ENCODE measurements at places on chromosomes 2 and 18. TPM values are rescaled to one million over a fixed set of nuclear protein-coding genes. Genes with fewer than 3 reads are reported as not detected.

DNA sequence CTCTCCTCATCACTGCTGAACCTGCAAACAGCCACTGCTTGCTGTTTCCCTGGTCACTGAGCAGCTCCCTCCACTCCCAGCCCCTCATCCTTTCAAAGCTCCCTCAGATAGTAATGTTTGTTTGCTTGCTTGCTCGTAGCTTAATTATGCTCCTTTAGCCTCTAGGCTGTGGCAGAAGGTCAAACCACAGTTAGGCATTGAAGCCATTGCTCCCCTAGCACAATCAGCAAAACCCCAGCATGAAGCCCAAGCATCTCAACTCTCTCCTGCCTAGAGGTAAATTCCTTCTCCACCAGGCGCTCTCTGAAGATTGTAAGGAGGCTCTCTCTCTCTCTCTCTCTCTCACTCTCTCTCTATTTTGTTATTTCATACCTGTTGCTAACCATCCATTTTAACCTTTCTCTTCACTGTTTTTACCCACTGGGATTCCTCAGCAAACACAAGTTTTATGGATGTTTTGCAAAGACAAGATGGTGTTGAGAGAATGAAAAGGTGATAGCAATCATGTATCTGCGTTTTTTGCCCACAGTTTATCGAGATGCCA lies 135.9 kb upstream of the HNRNPA3 start:
- DNase-seq = no peak

- DNase-seq = peak; percentile 73
Measured at GRCh38 chr2:3651691-3652648, 6.0 kb upstream of the ALLC start.

Gene GRHL1
- 7.2 TPM for polyA plus RNA-seq

Gene ANKRD30B
- polyA plus RNA-seq = 0.62 TPM

Gene D2HGDH
- 57.0 TPM for polyA plus RNA-seq

Gene CXXC1
- 74.6 TPM for polyA plus RNA-seq

All from left kidney (tissue), 8 donors.